ENCODE measurements at places on chromosomes 16 and 17.

- DNase-seq = peak; percentile 60
These were observed 9.3 kb upstream of the TNFRSF17 start for GRCh38 chr16:11955713-11956123.

DNA sequence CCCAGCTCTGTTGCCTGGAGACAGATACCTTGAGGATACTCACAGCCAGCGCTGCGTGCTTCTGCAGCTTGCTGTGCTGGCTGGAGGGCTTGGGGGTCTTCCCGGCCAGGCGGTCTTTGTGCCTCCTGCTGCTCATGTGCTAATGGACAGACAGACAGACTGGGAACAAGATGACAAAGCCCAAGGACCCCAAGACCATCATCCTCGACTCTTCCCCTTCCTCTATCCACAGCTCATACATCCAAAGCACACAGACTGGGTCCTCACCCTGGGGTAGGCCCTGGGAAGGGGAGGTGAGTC, 7.7 kb downstream of the NKIRAS2 start:
- no peak for DNase-seq

DNA sequence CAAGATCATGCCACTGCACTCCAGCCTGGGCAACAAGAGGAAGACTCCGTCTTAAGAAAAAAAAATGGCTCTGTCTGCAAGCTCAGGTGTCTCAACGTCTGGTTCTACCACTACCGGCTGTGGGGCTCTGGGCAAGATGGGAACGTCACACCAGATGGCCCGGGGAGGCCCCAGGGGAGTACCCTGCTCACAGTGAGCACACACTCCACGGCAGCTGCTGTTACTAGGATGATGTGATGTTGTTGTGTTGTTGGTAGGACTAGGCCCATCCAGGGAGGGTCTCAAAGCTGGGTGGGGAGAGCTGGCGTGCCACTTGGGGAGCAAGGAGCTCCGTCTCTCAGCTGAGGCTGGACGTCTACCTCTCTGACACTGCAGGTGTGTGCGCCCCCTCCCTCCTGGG, 9.4 kb upstream of the NPTX1 start:
- DNase-seq = no peak

DNA sequence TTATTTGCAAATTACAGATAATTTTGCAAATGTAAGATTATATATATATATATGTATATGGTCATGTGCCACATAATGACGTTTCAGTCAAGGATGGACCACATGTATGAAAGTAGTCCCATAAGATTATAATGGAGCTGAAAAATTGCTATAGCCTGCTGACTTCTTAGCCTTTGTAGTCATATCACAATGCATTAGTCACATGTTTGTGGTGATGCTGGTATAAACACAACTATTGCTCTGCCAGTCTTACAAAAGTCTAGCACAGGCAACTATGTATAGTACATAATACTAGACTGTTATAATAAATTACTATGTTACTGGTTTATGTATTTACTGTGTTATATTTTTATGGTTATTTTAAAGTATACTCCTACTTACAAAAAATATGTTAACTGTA, 444.3 kb downstream of the KCNJ2 start:
- DNase-seq = no peak

- peak; percentile 72 for DNase-seq
These were observed 15.1 kb downstream of the GJD3 start for GRCh38 chr17:40349477-40349894.

GRCh38 chr16:88568710-88569613, 1.2 kb upstream of the ZC3H18 start:
- DNase-seq = no peak

DNA sequence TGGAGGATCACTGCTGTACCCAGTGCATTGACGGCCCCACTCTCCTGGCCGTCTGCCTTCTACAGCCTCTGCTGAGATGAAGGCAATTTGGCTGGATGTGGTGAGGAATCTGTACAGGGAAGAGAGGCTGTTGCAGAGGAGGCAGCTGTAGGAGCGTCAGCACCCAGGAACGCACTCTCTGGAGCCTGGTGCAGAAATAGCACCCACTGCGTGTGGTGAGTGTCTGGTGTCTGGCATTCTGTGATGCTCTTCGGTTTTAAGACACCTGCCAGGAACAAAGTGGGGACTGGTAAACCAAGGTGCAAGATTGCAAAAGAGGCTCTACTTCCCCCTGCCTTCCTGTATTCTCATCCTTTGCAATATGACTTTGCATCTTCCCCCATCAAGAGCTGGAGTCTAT, 187.5 kb upstream of the SDK2 start:
- DNase-seq = no peak

- no peak for DNase-seq
These were observed 3.2 kb upstream of the PHLPP2 start for GRCh38 chr16:71727551-71728324.

DNA sequence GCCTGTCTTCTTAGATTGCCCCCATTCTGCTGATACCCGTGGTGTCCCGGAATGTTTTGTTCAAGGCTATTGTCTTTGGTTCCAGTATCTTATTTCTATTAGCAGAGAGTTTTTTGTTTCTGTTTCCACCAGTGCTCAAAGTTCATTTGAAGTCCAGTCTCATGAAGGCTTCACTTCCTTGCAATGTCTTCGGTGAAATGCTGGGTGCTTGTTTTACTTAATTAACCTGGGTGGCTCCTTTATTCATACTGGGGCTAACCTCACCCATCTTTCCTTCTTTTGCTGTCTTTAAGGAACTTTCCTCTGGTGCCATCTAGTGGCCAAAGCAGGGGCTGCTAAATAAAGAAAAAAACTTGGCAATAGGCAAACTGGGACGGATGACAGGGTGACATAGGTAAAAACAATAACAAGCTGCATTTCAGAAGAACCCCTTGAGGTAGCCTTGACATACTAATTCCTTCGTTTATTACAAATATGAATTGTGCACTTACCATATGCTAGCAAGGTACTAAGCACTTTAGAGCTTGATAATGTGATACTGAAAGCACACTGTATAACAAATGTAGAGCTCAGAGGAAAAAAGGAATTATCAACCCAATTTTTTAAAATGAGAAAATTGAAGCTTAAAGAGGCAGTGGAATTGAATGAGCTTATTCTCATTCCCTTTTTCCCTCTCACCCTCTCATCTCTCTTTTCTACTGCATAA, 2.8 kb upstream of the SMIM36 start:
- no peak for DNase-seq

DNA sequence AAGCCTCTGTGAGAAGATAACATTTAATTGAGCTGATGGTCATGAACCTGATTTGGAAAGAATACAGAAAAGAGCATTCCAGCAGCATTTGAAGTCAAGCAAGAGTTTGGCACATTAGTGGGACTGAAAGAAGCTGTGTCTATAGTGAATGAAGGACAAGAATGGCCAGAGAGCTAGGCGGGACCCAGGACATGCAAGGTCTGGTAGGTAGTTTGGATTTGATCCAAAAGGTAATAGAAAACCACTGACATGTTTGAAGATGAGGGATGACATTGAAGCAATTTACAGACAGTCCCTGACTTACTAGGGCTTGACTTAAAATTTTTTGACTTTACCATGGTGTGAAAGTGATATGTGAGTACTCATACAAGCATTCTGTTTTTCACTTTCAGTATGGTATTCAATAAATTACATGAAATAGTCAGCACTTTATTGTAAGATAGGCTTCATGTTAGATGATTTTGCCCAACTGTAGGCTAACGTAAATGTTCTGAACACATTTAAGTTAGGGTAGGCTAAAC, 7.6 kb downstream of the CYB5B start:
- DNase-seq = no peak

DNA sequence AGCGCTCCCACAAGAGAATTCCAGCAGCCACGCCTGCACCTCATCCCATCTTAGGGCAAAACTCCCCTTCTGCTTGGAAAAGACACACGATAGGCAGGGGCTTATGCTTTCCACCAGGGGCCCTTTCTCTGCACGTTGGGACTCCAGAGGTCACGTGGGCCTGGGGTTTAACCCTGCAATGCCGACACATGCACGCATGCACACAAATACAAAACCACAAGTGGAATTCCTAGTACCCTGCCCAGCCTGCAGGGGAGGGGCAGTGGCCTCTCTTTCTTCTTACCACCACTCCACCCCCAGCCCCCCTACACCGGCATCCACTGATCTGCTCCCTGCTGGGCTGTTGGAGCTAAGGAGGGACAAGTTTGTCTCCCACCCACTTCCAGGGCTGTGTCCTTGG, 16.8 kb upstream of the CCDC182 start:
- DNase-seq = no peak

DNA sequence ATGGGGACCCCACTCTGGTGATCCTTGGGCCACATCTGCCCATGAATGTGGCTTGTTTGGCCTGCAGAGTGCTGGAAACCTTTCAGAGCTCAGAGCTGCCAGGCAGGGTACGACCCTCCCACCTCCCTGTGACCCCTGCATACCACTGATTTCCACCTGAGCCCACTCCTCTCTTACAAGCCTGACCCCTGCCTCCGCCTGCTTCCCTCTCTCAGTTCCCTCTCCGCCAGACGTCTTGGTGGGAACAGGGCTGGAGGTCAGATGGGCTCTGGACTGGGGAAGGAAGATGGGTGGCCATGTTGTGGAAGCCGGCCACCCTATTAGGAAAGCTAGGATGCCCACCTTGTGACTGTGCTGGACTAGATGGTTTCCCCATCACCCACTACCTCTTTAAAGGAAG, 185.1 kb downstream of the KATNIP start:
- DNase-seq = no peak

GRCh38 chr17:50487213-50488096, 8.8 kb downstream of the RSAD1 start:
- DNase-seq = no peak

GRCh38 chr17:71726341-71726740, 394.5 kb upstream of the SOX9 start:
- no peak for DNase-seq

GRCh38 chr16:8866884-8867215, 2.0 kb downstream of the CARHSP1 start:
- no peak for DNase-seq

- DNase-seq = no peak
These were observed 3.2 kb upstream of the NOD2 start for GRCh38 chr16:50690177-50690576.

DNA sequence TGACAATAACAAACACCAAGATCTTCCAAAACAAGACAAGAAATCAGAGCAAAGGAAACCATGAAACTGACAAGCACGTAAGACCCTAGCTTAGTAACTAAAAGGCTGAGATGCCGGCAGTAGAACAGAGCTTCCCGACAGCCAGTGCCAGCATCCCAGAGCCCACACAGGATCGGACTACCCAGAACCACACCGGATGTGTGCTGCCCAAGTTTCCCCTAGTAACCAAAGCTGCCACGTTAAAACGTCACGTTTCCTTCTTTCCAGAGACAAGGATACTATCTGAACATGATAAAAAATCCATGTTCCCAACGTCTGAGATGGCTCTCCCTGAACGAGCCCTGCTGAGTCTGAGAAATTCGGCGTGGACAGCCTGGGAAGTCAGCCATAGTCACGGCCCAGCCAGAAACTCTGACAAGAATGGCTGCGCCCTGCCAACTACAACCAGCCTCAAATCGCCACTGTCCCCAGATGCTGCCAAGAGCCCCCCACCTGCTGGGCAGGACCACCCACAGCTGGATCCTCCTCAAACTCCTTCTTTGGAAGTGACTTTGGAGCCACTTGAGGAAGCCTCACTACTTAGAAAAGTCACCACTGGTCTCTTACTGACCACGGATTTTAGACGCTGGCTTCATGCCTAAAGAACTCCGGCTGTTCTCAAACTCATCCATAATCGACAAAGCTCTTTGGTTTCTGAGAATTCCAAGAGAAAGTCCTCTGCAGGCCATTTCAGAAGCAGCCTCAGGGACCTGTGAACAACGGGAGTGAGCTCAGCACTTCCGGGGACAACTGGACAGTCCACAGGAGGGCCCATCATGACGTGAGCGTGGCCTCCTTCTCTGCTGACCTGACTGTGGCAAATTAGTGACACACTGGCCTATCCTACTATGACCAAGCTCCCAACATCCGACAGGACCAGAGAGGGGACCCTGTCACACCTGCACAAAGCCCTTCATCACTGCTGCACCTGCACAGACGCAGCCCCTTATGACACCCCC, 16.7 kb downstream of the CCDC57 start:
- no peak for DNase-seq

GRCh38 chr16:2515180-2515851, 1.6 kb downstream of the ATP6V0C start:
- peak; percentile 81 for DNase-seq

DNA sequence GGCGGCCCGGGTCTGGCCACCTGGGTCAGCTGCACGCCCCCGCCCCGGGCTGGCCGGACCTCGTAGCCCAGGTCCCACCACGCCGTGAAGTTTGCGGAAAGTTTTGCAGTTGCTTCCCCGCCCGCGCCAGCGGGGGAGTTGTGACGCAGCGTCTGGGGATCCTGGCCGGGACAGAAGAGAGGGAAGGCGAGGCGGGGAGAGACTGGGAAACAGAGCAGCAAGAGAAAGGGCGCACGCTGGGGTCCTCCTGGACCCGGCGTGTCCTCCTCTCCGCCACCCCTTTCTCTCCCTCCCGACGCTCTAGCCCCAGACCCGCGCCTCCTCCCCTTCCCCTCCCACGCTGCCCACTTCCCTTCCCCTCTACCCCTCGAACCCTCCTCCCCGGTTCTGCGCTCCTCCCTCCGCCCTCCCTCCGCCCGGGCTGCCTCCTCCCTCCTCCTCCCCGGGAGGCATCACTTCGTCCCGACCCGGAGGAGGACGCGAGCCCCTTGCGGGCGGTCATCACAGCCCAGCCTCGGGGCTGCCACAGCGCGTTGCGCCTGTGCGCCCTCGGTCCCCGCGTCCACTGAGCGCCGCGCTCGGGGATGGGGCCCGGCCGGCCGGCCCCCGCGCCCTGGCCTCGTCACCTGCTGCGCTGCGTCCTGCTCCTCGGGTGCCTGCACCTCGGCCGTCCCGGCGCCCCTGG, at the start of gene MRC2:
Gene MRC2 (plus strand): TSS at position 452 of the 685 bp plus-strand sequence. CDS start 133 bp downstream, at position 585.
- DNase-seq = no peak

DNA sequence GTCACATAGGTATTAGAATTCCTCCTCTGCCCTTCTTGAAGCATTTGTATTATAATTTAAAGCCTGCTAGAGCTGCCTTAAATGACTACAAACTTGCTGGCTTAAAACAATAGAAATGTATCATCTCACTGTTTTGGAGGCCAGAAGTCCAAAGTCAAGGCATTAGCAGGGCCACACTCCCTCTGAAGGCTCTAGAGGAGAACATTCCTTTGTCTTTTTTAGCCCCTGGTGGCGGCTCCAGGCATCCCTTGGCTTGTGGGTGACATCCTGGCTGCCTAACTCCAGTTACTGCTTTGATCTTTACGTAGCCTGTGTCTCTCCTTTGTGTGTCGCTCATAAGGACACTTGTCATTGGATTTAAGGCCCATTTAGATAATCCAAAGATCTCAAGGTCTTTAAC, 186.6 kb upstream of the SALL1 start:
- no peak for DNase-seq

Data from suprapubic skin (tissue), 4 donors.